ENCODE measurements at places on chromosomes 7 and 10.
A peak's percentile ranks its signal among the peaks of the same experiment; 100 is the strongest.

DNA sequence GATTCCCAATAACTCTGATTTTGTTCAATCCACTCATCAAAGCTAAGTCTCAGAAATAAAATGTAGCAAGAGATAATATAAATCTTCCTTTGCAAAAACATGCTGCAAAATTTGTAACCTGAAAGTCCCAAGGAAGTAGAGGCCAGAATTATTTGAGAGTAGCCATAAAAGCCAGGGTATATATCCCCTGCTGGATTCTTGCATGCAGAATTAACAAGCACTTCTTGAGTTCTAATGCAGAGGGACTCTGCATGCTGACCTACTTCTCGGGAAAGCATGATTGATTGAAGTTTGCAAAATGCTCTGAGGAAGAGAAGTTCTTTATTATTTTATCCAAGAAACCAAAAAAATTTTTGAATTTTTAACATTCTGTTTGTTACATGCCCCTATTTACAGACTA, 121.6 kb downstream of the THSD7A start:
- DNase-seq: no peak

DNA sequence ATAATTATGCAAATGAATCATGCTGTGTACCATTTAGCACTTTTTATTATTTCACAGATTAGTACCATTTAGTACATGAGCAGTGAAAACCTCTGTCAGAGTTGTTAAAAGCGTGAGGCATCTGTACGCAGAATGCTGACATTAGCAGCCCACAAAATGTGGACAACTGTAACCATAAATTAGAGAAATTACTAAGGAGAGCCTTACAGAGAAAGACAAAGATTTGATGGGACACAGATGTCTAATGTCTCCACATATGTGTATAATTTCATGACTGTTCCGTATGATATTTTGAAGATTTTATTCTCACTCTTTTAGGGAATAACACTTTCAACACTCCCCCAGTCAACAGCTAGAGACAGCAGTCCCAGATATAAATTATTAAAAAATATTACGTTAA, 414.0 kb upstream of the ANKRD30A start:
- DNase-seq: no peak

GRCh38 chr10:11598712-11599397, 12.6 kb downstream of the USP6NL start:
- DNase-seq: no peak

- no peak for DNase-seq
Observed at GRCh38 chr10:76282061-76283025, 850.9 kb downstream of the LRMDA start.

DNA sequence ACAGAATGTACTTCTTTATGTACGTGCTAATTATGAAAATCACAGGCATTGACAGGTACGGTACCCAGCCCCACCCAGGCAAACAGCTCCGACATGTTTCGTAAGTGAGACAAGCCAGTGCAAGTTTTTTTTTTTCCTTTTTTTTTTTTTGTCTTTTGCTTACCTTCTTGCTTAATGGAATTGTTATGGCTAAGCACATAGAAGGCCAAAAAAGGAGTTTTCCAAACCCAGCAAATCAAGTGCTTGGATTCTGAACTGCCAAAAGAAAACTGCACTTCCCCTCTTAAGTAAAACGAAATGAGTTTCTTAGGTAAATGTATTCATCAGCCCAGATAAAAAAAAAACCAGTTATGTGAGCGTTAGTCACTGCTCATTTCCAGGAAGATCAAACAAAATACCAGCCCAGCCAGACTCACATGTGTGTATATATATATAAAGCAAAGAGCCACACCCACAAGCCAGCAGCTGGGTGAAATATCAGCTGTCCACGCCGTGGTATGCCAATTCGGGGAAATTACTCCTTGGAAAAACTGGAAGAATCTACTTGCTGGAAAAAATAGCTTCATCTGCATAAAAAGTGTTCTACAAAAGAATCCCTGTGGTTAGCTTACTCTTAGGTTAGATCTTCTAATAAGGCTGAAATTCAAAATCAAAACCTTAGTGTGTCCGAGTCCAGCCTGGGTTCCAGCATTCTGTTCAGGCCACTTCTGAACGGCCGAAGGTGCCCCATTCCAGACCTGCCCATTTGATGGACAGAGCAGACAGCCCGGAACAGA, 8.0 kb downstream of the KLF6 start:
- peak; percentile 90 for DNase-seq

- DNase-seq: no peak
Observed at GRCh38 chr10:98436704-98437103, 10.0 kb downstream of the HPS1 start.

DNA sequence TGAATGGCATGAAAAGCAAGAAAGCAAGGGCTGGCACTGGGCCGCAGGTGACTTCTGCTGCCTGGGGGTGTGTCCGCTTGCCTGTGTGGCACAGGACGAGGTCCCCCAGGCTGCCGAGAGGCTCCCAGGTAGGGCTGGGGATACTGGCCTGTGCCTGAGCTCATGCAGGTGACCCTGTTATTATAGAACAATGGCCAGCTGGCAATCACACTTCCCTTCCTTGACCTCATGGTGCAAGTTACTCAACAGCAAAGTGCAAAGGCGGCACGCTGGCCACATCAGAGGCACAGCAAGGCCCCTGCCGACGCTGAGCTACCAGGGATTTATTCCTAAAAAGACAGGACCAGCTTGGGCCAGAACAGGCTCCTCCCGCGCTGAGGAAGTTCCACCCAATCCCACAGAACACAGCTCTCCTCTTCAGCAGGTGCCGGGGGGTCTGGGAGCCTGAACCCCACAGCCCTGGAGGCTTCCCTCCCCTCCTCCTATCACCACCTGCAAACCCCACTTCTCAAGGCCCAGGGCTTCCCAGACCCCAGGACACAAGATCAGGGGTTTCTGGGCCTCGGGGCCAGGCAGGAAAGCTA, 1.4 kb upstream of the ADAM8 start:
- no peak for DNase-seq

DNA sequence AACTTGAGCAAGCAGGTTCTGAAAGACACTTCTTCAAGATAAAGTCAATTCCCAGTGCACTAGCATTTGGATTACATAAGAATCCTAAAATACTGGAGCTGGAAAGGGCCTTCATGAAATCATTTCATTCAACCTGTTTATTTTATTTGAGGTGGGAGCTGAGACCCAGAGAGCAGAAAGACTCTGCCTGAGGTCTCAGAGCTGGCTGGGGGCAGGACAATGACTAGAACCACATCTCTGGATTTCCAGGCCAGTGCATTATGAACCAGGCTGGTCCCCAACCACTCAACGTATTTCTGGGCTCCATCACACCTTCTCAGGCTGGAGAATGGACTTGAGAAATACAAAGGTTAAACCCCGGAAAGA, 8.4 kb downstream of the ANXA11 start:
- no peak for DNase-seq

GRCh38 chr7:152931633-152932032, 172.1 kb downstream of the ACTR3B start:
- DNase-seq: no peak

GRCh38 chr10:122841569-122841968, 4.1 kb downstream of the CUZD1 start:
- DNase-seq: no peak

DNA sequence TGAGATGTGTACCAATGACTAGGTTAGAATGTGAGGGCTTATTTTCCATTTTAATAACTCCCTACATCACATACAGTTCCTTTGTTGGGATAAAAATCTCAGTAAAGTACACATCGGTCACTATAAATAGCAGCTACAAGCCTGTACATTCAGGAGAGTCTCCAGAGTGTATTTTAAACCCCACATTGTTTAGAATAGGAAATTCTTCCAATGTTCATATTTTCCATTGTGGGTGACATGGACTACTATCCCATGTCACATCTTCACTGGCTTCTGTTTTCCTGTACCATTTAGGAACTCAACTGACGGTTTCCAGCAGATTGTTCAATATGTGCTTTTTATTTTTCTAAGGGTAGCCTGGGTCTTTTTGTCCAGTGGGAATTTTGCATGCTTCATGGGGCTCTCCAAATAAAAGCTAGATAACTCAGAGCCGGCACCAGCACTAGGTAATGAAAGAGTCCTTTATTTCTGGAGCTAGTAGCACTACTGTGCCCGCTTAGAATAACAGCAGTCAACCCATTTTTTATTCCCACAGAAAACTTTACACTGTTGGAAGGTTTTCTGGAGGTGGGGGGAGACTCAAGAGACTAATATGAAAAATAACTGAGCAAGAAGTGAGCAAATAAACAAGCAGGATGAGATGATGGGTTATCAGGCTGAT, 100.5 kb downstream of the CALD1 start:
- no peak for DNase-seq

DNA sequence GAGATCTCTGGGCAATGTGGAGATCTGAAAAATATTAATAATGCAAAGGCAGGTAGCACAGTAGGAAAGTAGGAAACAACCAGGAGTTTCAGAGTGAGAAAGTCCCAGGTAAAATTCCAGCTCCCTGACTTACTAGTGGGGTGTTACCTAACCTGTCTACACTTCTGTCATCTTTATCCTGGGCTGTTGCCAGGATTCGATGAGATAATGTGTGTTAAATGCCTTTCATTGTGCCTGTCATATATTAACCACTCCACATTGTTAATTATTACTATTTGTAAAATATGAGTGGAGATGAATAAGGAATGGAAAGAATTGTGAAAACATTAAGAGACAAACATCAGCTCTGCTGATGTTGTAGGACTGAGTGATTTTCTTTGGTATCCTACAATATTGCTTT, 50.0 kb upstream of the FRMD4A start:
- no peak for DNase-seq

DNA sequence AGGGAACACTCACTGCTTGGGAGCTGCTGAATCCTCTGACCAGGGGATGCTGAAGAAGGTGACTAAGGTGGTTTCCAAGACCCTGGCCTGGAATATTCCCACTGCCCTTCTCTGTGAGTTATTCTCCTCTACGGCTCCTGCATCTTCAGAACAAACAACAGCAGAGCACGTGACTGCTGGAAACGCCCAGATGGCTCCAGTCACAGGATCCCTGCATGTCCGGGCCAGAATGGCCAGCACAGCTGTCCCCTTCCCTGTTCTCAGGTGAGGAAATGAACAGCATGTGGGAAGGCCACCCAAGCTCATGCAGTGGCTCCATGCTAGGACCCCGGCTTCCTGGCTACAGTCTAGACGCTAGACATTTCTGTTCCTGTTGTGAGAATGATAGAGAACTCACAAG, 43.1 kb downstream of the GHRHR start:
- DNase-seq: no peak

- DNase-seq: no peak
Observed at GRCh38 chr10:132740588-132740987, 45.4 kb downstream of the NKX6-2 start.

GRCh38 chr10:70442332-70442988, 979 bp upstream of the NODAL start:
- DNase-seq: no peak

Data from fibroblast of mammary gland (primary cell).